GM23338 (cell line): ENCODE measurements at places on chromosomes 5 and 9. TPM values are rescaled to one million over a fixed set of nuclear protein-coding genes. Genes with fewer than 3 reads are reported as not detected.

Gene BTNL8
- polyA plus RNA-seq = 0.23 TPM in 1 of 2 replicates, not detected in the other

Gene TAF11L4
- not detected in 2 replicates for polyA plus RNA-seq

Gene ADAMTSL1
- 2.0 and 2.3 TPM in 2 replicates for polyA plus RNA-seq

Gene HRH2
- polyA plus RNA-seq = 7.0 and 8.8 TPM in 2 replicates

Gene CARTPT
- polyA plus RNA-seq = not detected in 2 replicates

Gene TTC1
- 115 and 131 TPM in 2 replicates for polyA plus RNA-seq

Gene LHX2
- 0.45 TPM in 1 of 2 replicates, not detected in the other for polyA plus RNA-seq

Gene TUSC1
- polyA plus RNA-seq = 6.4 and 7.2 TPM in 2 replicates

Gene MPDZ
- 32.6 and 33.0 TPM in 2 replicates for polyA plus RNA-seq

Gene UNC13B
- polyA plus RNA-seq = 8.0 and 8.7 TPM in 2 replicates

Gene CCDC112
- polyA plus RNA-seq = 38.7 and 48.2 TPM in 2 replicates

Gene DMGDH
- 0.63 and 0.94 TPM in 2 replicates for polyA plus RNA-seq

Gene PIP5K1B
- polyA plus RNA-seq = 1.3 and 2.1 TPM in 2 replicates

Gene SV2C
- polyA plus RNA-seq = 0.05 and 0.12 TPM in 2 replicates

Gene TMOD1
- polyA plus RNA-seq = 4.1 and 4.5 TPM in 2 replicates

Gene MLANA
- 0.38 TPM in 1 of 2 replicates, not detected in the other for polyA plus RNA-seq

Gene LIFR
- polyA plus RNA-seq = 10.6 and 11.0 TPM in 2 replicates

Gene ESM1
- not detected in 2 replicates for polyA plus RNA-seq

Gene MSMP
- 0.57 and 0.81 TPM in 2 replicates for polyA plus RNA-seq

Gene PTGER4
- polyA plus RNA-seq = 0.82 and 1.1 TPM in 2 replicates

Gene MRPL36
- 143 and 149 TPM in 2 replicates for polyA plus RNA-seq

Gene RNF183
- polyA plus RNA-seq = 0.24 and 0.42 TPM in 2 replicates

Gene RBM22
- polyA plus RNA-seq = 20.3 and 23.4 TPM in 2 replicates

Gene OLFM1
- polyA plus RNA-seq = 20.6 and 24.5 TPM in 2 replicates

Gene MARCOL
- polyA plus RNA-seq = not detected in 2 replicates
